Kidney epithelial cell (primary cell): ENCODE measurements at places on chromosomes 3 and 15.
A peak's percentile ranks its signal among the peaks of the same experiment; 100 is the strongest.

- DNase-seq: no peak
Measured at GRCh38 chr3:37262816-37263393, 88.5 kb upstream of the LRRFIP2 start.

GRCh38 chr3:146851665-146852064 lies 246.5 kb upstream of the PLSCR5 start:
- no peak for DNase-seq

DNA sequence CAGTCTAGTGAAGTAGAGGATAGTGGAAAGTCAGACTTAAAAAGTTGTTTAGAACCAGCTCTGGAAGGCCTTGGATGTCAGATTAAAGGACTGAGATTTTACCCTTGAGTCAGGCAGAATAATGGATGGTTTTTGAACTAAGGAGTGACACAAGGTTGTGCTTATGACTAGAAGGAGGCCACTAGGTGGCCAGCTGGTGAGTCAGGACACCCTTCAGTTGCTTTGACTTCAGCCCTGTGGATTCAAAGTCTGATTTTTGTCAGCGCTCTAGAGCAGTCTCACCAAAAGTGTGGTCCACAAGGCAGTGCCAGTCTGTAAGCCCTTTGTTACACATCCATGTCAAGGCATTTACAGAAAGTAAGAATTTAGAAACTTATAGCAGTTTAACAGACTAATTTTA lies 3.8 kb upstream of the GABPB1 start:
- no peak for DNase-seq

DNA sequence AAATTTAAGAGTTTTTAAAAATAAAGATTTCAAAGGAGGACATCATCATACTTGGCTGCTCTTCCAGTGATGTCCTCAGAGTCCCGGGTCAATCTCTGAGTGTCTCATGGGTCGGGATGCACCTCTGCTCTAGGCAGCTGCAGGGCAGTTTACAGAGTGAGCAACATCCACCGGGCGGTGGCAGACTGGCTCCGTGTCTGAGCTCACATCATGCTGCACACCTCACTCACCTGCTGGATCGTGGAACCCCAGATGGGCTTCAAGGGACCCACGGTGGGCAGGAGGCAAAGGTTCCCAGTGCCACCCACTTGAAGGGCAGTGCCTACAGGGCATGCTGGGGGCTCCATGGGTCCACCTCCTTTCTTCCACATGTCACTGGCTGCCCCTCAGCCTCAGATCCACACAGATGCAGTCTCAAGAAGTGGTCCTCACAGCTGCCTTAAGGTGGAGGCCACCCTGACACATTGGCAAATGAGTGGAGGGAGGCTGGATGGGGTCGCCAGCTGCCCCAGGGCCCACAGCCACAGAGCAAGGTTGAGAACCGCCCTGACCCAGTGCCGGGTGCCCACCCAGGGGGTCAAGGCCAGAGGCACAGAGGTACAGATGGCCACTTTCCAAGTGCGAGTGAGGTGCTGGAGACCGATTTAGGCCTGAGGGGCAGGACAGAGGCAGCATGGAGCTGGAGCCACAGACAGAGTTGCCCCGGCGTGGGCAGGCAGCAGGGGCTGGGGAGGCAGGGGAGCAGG lies 25.2 kb downstream of the CYFIP1 start:
- DNase-seq: no peak

DNA sequence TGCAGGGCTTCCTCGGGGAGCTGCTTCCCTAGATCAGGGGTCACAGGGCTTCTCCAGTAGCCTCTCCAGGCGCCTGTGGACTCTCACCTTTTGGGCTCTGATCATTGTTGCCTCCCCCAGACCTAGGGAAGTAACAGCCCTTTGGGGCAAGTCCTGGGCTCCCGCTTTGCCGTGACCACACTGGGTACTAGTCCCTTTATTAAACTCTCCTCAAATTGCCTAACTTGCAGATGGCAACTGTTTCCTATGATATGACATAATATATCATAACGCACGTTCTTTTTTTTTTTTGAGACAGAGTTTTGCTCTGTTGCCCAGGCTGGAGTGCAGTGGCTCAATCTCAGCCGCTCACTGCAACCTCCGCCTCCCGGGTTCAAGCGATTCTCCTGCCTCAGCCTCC lies 17.9 kb upstream of the NRROS start:
- no peak for DNase-seq

DNA sequence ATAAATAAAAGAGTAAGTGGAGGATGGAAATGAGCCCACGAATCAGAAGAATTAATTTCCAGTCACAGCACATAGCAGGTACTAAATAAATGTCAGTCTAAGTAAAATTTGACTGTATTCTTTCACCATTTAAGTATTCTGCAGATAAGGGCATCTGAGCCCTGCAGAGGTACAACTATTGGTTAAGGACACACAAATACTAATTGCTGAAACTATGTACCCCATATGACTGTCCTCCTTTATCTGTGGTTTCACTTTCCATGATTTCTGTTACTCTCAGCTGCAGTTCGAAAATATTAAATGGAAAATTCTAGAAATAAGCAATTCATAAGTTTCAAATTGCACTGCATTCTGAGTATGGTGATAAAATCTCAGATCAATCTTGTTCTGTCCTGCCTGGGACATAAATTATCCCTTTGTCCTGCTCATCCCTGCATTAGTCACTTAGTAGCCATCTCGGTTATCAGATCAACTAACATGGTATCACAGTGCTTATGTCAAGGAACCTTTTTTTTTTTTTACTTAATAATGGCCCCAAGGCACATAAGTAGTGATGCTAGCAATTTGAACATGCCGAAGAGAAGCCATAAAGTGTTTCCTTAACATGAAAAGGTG lies 95.1 kb downstream of the LSAMP start:
- DNase-seq: no peak

- DNase-seq: no peak
Measured at GRCh38 chr3:171712171-171712938, 97.9 kb downstream of the PLD1 start.

GRCh38 chr3:53816425-53816824 lies 29.8 kb downstream of the CHDH start:
- no peak for DNase-seq

- peak; percentile 39 for DNase-seq
Measured at GRCh38 chr15:87777054-87777561, 479.4 kb downstream of the NTRK3 start.

DNA sequence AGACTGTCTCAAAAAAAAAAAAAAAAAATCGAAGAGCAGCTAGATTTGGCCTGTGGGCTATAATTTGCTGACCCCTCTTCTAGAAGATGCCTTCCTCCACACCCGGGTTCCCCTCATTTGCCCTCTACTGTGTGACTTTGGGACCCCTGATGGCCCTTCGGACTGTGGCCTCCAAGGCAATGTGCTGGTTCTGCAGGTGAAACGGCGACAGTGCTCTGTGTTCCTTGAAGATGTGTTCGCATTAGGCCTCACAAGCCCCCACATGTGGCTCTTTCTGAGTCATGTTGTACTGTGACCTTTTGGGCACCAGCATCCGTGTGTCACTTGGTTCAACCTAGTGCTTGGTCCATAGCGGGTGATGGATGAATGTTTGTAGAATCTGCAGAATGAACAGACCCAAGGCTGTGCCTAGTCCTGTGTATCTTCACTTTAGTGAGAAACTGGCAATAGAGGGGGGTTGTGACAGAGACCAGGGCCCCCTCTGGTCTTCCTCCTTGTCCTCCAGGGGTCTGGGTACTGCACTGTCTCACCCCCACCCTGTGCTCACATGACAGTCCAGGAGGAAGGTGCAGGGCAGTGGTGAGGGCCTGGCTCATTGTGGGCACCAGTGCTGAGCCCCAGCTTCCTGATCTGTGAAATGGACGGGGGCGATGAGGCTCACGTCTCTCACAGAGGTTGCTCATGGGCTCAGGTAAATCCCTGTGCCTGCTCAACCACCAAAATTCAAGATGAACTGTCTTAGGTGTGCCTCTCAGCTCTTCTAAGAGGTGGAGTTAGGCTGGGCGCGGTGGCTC lies 22.7 kb downstream of the GOLGA6L2 start:
- no peak for DNase-seq

DNA sequence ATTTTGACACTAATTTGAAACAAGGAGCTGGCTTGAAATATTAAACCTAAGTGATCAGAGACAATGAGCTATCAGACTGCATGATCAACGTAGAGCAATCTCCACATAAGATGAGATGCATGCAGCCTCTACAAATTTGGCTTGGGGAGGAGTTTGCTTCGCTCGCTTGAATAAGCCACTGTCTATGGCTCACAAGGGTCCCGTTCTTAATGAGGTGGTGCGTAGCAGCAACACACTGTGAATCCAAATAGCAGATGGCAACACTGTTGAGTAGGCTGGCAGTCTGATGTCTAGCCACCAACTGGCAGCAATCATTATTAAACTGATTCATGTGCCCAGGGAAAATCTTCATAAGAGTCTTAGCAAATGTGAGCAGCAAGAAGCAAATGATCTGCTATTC lies 125.4 kb upstream of the CCDC54 start:
- no peak for DNase-seq

DNA sequence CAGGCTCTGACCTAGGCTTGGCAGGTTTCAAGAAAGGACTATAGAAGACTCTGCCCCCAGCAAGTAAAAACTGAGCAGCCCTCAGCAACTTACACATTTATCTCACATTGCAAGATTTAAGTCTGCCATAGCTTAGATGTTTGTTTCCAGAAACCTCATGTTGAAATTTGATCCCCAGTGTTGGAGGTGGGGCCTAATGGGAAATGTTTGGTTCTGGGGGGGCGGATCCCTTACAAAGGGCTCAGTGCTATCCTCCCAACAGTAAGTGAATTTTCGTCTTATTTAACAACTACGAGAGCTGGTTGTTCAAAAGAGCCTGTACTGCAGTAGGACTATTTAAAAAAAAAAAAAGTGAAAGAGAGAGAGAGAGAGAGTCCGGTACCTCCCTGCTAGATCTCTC lies 125.2 kb upstream of the PROK2 start:
- DNase-seq: no peak

- DNase-seq: no peak
Measured at GRCh38 chr3:27279123-27279522, 90.1 kb downstream of the NEK10 start.

DNA sequence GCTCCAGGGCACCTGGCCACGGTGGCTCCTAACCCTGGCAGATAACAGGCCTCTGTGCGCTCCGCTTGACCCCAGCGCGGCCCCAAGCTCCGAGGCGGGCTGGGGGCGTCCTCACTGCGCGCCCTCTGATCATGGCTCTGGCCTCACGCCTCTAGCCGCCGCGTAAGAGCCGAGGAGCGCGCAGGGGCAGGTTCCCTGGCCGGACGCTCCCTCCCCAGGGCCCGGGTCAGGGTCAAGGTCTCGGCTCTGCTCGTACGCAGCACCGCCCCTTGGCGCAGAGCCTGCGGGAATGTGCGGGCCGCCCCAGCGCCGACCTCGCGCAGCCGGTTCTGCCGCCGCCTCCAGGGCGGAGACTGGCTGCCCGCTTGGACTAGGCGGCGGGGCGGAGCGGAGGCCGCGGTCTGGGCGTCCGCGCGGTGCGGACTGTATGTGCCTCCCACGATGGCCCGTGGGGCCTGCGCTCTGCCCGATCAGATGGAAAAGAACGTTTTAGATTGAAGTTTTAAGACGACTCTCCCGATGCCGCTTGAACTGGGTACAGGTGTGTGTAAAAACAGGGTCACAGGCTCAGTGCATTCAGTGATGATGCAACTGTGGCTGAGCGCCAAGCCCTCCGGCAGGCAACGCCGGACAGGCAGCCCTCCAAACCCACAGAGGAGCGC lies 40.8 kb downstream of the CHST14 start:
- no peak for DNase-seq

- peak; percentile 65 for DNase-seq
Measured at GRCh38 chr15:44195151-44195740, at the start of gene FRMD5. FRMD5 (minus strand) TSS chr15:44195271.

- no peak for DNase-seq
Measured at GRCh38 chr3:10380906-10381305, 60.0 kb upstream of the SEC13 start.

- no peak for DNase-seq
Measured at GRCh38 chr15:88467935-88468528, 524 bp downstream of the MRPS11 start.

DNA sequence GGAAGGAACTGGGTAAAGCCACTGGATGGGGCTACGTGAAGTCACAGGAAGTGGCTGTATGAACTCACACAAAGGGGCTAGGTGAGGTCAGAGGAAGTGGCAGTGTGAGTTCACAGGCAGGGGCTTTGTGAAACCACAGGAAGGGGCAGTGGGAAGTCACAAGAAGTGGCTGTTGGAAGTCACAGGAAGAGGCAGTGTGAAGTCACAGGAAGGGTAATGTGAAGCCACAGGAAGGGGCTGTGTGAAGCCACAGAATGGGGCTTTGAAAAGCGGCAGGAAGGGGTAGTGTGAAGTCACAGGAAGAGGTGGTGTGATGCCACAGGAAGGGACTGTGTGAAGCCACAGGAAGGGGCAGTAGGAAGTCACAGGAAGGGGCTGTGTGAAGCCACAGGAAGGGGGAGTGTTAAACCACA lies 34.6 kb downstream of the GASK1A start:
- no peak for DNase-seq

- no peak for DNase-seq
Measured at GRCh38 chr3:12862387-12862786, 21.0 kb upstream of the RPL32 start.

GRCh38 chr3:32147933-32148332 lies 41.5 kb downstream of the GPD1L start:
- no peak for DNase-seq

GRCh38 chr3:22496641-22497040 lies 706.5 kb upstream of the UBE2E2 start:
- DNase-seq: no peak

GRCh38 chr3:43211681-43212080 lies 74.7 kb upstream of the SNRK start:
- DNase-seq: no peak

DNA sequence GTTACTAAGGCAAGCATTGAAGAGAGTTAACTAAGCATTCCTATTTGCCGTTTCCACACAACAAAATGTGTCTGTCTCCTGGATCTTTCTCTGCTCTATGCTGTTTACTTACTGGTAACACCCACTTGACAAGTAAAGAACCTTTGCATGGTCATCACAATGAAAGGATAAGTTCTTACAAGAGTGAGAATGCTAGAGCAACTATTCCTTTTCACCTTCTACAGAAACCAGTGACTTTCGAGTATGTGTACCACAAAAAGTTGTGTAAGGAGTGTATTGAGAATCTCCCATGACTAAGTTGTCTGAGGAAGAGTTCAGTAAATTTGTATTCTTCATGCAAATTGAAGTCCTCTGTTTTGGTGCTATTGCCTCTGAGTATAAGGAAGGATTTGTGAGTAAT lies 10.8 kb downstream of the TIPARP start:
- no peak for DNase-seq

DNA sequence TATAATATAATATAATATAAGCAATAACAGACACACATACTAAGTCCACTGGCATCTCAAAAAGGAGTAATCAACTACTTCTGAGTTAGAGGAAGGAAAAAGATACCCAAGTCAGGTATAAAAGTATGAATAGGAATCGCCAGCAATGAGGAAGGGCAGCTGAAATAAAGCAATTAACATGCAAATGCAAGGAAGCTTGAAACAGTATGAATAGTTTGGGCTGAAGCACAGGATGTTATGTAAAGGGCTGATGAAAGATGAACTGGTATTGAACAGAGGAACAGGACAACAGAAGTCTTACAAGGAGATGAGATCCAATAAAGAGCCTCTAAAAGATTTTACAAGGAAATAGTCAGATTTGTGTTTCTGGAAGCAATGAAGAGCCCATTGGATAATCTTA lies 7.1 kb downstream of the COPS2 start:
- no peak for DNase-seq

- no peak for DNase-seq
Measured at GRCh38 chr3:34005886-34006285, 207.5 kb downstream of the PDCD6IP start.

- no peak for DNase-seq
Measured at GRCh38 chr3:100086401-100086800, 27.9 kb downstream of the FILIP1L start.

GRCh38 chr15:51076524-51077220 lies 18.0 kb downstream of the TNFAIP8L3 start:
- no peak for DNase-seq
